Upper lobe of right lung (tissue), 1 donor: ENCODE measurements at places on chromosomes 2 and 18. TPM values are rescaled to one million over a fixed set of nuclear protein-coding genes. Genes with fewer than 3 reads are reported as not detected.

Gene FAM210A
- total RNA-seq: 13.1 TPM

Gene SCYGR2
- total RNA-seq: not detected

Gene NFE2L2
- total RNA-seq: 105 TPM

- no peak overlapping the region for H3K4me3 ChIP-seq
- H3K4me1 ChIP-seq: no peaks in the 10 kb centered on the region
- H3K36me3 ChIP-seq: peaks cover 27% of the 10 kb centered on the region
- no peak overlapping the region for H3K27ac ChIP-seq
Measured at GRCh38 chr2:1673160-1673944, 71.0 kb downstream of the PXDN start.

- no peak for DNase-seq
- no peaks in the 10 kb centered on the region for H3K4me1 ChIP-seq
- no peak overlapping the region for H3K4me3 ChIP-seq
- no peak overlapping the region for H3K27ac ChIP-seq
- H3K36me3 ChIP-seq: peaks cover 3% of the 10 kb centered on the region
Measured at GRCh38 chr2:233100192-233100998, 40.3 kb downstream of the INPP5D start.

GRCh38 chr2:65396348-65397026 is 35.9 kb downstream of the SPRED2 start:
- no peaks in the 10 kb centered on the region for H3K36me3 ChIP-seq
- H3K4me3 ChIP-seq: no peak overlapping the region

- no peak overlapping the region for H3K4me3 ChIP-seq
- DNase-seq: no peak
- H3K4me1 ChIP-seq: no peaks in the 10 kb centered on the region
- H3K27ac ChIP-seq: no peak overlapping the region
Measured at GRCh38 chr18:13915995-13916431, 677 bp upstream of the MC2R start.

DNA sequence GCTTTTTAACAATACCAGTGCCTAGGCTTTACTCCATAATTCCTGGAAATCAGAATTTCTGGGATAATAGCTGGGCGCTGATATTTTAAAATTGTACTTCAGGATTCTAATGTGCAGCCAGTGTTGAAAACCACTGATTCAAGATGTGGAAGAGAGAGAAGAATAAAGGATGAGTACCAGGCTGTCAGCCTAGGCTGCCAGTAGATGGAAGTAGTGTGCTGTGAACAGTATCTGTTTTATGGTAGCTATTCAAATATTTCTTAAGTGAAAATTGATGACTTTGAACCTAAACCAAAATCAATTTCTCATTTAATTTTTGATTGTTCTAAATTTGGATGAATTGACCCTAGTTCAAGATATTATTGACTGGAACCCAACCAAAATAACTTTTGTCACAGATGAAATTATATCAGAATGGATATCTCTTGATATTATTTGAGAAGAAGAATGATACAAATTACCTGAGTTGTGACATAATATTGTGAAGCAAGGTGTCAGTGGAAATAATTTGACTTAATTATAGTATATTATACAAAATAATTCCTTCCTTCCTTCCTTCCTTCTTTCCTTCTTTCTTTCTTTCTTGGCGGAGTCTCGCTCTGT is 88.0 kb downstream of the COMMD1 start:
- no peaks in the 10 kb centered on the region for H3K36me3 ChIP-seq
- peaks cover 8% of the 10 kb centered on the region for H3K4me1 ChIP-seq
- H3K4me3 ChIP-seq: no peak overlapping the region

DNA sequence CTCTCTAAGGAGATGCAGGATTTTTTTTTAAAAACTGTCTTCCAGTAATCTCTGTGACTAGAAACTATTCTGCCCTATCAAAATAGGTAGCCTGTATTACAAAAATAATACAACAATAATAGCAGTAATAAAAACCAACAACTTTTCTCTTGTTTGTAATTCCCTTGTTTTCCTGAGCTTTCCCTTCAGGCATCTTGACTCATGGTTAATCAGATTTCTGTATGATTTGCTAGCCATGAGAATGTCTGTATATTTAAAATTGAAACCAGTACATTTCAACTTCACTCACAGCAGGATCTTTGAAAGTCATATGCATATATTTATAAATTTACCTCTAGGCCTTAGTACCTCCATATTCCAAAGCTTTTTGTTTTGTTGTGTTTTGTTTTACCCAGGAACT is 38.2 kb downstream of the SLC4A10 start:
- no peaks in the 10 kb centered on the region for H3K4me1 ChIP-seq
- DNase-seq: no peak
- no peaks in the 10 kb centered on the region for H3K36me3 ChIP-seq
- H3K27me3 ChIP-seq: no peaks in the 10 kb centered on the region
- no peak overlapping the region for H3K27ac ChIP-seq
